ENCODE measurements at places on chromosomes 16 and 17.

GRCh38 chr16:63461248-63461841 lies 1425.1 kb upstream of the CDH8 start:
- DNase-seq = peak; percentile 5

DNA sequence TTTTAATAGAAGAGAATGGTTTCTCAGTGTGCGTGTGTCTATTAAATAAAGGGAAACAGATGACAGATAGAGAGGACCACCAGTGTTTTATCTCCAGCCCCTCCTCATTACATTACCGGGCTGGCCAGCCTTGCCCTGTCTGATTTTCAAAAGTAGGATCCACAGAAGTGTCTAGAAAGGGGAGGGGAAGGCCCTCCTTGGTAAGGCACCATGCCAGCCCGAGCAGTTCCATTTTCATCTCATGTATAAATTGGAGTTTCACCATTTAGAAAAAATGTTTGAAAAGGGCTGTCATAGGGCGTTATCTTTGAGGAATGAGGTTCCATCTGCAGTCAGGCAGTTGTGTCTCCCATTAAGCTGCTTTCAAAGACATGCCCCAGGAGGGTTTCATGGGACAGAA lies 96.7 kb downstream of the SOCS1 start:
- DNase-seq = no peak

- DNase-seq = no peak
These were observed 181.1 kb downstream of the C16orf78 start for GRCh38 chr16:49554681-49555080.

DNA sequence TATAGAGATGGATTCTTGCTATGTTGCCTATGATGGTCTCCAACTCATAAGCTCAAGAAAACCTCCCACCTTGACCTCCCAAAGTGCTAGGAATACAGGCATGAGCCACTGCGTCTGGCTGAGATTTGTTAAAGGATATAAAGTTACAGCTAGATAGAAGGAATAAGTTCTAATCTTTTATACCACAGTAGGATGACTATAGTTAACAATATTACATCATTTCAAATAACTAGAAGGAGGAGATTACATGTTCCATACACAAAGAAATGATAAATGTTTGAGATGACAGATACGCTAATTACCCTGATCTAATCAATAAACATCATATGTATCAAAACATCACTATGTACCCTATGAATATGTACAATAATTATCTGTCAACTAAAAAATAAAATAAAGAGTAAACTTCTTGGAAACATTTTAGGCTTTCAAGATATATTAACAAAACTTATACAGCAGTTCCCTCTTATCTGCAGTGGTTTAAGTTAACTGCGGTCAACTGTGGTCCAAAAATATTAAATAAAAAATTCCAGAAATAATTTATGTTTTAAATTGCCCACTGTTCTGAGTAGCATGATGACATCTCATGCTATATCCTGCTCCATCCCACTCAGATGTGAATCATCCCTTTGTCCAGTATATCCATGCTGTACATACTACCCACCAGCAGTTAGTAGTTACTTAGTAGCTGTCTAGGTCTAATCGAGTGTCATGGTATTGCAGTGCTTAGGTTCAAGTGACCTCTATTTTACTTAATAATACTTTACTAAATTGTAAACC lies 129.2 kb upstream of the NACA2 start:
- no peak for DNase-seq

- DNase-seq = no peak
These were observed 66.5 kb downstream of the MGAT5B start for GRCh38 chr17:76934561-76935320.

Data from HFFc6 (cell line).